ENCODE measurements at places on chromosomes 5 and 9.
A peak's percentile ranks its signal among the peaks of the same experiment; 100 is the strongest.

DNA sequence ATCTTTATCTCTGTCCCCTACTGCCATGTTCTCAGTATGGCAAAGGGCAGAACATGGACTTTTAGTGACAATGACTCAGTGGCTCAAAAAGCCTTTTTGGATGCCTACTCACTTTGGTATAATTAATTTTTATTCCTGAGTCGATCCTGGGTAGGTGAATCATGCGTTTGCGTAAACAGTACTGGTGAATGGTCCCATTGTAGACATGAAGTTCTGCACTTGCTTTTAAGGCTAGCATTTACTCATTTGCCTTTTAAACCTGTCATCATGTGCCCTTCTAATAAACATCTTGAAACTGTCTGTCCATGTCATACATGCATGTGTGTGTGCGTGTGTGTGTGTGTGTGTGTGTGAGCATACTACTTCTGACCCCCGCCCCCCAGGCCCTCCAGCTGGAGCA, 223.0 kb downstream of the AUH start:
- DNase-seq = peak; percentile 28

GRCh38 chr5:36363101-36363500, 61.4 kb upstream of the RANBP3L start:
- DNase-seq = no peak

DNA sequence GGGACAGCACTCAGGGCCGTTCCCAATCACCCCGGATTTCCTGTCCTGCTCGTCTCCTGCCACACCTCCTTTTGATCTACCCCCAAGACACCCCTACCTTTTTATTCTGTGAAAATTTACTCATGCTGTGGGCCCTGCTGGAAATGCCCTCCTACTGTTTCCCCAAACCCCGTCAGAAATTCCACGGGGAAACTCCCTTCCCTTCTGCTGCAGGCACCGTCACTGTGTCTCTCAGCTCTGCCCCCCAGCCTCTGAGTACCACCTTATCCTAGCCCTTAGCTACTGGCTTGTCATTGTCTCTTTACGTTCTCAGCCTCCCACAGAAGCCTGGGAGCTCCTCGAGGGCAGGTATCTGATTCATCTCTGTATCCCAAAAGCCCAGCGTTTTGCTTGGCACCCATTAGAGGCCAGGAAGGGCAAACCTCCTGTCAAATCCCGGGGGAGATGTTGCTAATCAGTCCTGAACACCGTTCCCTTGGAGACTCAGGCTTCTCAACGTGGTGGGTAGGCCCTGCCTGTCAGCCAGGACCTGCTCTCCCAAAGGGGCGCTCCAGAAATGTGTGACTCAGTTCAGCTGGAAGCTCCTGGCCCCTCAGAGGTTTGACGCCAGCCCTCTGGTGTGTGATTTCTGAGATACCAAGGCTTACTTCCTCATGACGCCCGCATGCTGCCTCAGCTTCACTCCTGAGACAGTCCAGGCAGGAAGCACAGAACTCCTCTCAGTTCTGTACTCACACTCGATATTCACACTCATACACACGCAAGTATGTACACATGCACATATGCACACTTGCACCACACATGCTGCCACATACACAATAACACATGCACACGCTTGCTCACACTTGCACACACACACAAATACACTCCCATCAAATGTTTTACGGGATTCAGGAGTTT, 50.7 kb upstream of the GRHPR start:
- peak; percentile 24 for DNase-seq

DNA sequence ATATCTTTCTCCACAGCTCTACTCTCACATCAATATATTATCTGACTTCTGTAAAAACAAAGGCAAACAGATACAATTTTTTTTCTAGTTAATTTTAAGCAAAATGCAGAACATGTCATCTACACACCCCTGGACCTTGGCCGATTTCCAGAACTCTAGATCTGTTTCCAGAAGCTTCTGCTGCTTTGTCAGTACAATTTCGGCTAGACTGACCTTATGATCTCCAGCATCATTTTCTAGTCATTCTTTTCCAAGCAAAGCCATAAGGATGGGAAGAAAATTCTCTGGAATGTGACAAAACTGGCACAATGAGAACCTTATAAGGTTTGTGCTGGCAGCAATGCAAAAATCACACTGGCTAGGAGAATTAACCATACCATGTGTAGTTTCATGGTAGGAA, 132.8 kb upstream of the MPDZ start:
- DNase-seq = no peak

DNA sequence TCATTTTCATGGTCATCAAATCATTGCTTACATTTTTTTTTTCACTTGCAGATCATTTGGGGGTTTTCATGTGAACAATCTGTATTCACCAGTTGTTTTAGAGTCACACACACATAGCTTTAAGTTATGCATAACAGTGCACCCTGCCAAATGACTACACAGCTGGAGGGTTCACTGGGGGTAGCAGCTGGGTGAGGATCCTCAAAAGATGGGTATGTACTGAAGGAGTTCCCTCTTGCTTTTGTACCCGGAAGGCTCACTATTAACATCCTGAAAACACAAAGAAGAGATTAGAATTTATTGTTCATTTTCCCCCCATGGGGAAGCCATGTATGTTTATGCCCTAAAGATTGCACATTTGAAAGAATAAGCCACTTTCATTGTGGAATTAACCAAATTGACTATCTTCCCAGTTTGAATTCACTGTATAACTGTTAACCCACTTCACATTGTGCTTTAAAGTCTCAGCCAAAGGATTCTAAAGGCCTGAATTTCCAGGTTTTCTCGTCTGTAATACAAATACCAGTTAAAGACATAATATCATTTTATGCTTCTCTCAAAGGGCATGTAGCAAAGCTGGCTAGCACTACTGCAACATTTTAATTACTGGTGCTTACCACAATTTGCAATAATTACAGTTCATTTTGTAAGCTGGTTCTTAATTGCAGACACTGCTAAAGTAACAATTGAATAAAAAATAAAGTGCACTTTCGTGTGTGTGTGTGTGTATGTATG, 466.4 kb upstream of the MEF2C start:
- DNase-seq = no peak

DNA sequence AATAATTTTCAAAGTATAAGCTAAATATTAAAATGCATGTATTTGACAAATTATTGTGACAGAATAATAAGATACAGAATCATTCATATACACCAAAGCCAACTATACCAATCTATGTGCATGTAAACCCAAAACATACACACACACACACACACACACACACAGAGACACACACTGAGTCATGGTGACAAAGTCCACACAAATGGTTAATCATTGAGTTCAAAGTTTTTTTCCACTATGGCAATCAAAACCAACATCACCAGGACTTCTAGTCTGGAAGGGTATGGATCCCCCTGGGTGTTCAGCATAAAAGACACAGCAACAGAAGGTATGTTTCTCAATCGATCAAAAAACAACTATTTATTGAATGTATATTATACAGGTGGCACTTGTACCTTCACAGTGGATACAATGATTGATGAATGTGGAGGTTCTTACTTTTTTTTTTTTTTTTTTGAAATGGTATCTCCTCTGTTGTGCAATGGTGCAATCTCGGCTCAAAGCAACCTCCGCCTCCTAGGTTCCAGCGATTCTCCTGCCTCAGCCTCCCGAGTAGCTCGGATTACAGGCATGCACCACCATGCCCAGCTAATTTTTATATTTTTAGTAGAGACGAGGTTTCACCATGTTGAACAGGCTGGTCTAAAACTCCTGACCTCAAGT, 137.0 kb downstream of the PDE4D start:
- no peak for DNase-seq

- DNase-seq = no peak
These were observed 335.3 kb upstream of the TLE4 start for GRCh38 chr9:79236466-79236865.

- DNase-seq = no peak
These were observed 87.5 kb upstream of the FBXW11 start for GRCh38 chr5:172093965-172094364.

GRCh38 chr5:68419637-68420452, 204.3 kb downstream of the PIK3R1 start:
- DNase-seq = no peak

DNA sequence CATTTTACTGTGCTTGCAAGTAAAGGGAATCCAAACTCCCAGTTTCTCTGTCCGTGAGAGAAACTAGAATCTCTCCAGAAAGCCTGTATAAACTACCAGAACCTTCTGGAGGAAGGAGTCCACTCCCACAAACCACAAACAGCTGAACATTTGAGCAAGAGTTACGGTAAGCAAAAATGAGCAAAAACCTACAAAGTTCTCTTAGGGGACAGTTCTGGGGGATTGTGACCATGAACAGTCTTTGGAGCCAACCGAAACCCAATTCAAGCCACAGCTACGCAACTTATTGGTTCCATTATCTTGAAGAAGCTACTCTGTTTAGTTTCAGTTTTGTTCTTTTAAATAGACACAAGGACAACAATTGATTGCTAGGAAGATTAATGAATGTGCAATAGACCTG, 330.6 kb downstream of the ASTN2 start:
- no peak for DNase-seq

GRCh38 chr5:621341-621761, 9.2 kb downstream of the CEP72 start:
- no peak for DNase-seq

DNA sequence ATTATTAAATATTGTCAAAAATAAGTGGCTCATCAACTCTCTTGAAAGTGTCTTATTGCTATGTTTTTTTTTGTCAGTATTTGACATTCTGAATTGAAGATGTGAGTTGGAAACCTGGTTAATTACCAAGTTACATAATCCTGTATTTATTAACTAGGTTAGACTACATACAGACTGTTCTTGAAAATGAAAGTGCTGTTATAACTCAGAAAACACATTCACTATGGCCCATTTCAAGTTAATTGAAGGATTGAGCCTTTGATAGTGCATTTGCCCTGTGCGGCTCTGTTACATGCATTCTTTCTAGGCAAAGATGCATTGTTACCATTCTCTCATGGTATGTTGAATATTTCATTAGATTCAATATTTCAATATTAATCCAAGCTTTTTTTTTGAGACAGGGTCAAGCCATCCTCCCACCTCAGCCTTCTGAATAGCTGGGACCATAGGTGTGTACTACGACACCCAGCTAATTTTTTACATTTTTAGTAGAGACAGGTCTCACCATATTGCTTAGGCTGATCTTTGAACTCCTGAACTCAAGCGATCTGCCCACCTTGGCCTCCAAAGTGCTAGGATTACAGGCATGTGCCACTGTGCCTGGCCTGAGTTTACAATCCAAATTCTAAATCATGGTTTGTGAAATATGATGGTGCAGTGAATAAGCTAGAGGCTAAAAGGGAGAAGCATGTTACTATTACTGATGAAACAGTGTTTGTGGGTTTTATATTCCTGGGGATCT, 10.0 kb downstream of the CTNNA1 start:
- no peak for DNase-seq

GRCh38 chr5:181198905-181199519, 6.0 kb downstream of the TRIM7 start:
- DNase-seq = no peak

Data from T1000 (cell line).